ENCODE measurements at places on chromosomes 2 and 18.
A peak's percentile ranks its signal among the peaks of the same experiment; 100 is the strongest.

DNA sequence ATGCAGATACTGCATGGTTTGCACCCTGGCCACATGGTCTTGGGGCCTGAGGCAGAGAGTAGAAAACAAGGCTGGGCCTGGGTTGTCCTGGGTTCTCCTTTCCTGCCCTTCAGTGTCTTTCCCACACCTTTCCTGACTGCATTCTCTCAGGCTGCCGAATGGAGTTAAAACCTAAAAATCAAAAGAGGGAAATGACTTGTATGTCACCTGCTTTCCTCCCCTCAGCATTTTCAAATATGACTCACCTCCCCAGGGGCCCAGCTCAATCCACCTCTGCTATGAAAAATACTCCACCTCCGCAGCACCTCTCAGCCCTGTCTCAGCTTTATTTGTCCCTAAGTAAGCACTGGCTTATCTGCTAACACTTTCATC is 457.8 kb upstream of the MEX3C start:
- no peak for DNase-seq

- DNase-seq, result no peak
These were observed 548.8 kb upstream of the ZNF804A start for GRCh38 chr2:184049566-184049965.

DNA sequence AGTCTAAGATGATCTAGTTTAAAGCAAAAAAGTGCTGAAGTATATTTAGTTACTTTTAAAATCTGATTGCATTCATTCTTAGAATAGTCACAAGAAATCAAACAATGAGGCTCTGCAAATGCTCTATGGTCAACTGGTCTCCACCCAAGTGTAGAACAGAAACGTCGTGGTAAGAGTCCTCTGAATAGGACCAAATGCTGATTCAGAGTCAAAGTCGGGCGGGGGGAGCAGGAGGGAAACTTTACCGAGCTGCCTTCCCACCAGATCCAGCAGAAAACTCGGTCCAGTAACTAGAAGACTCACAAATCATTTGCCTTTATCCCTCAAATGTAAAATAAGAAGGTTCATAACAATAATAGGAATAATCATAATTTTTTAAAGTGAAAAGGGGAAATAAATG is 46.2 kb upstream of the PXDN start:
- DNase-seq, result no peak

DNA sequence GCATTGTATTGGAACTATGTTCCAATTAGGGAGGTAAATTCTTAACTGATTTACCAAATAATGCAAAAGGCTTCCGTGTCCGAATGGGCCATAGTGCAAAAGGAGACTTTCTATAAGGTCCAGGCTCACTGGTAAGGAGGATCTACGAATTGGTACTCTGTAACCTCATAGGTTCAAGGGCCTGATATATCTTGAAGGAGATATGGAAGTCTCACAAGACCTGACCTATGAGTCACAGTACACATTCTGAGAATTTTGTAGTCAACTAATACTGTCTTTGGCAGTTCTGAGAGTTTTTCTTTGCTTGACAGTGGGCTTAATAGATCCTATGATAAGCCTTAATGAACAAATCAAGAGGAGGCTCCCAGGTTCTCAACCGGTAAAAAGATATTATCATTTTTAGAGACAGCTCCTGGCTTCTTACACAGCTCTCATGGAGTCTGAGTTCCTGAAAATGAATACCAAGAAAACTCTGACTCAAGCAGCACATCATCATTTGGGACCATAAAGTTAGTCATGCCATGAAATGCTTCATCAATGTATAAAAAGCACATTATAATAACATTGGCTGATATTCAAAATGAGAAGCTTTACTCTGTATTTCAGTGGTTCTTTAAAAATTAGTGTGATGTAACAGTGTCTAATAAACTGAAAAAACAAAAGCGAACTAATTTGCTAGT is 1275.2 kb upstream of the CRIM1 start:
- DNase-seq, result no peak

GRCh38 chr2:135546436-135546835 is 15.2 kb downstream of the R3HDM1 start:
- no peak for DNase-seq

DNA sequence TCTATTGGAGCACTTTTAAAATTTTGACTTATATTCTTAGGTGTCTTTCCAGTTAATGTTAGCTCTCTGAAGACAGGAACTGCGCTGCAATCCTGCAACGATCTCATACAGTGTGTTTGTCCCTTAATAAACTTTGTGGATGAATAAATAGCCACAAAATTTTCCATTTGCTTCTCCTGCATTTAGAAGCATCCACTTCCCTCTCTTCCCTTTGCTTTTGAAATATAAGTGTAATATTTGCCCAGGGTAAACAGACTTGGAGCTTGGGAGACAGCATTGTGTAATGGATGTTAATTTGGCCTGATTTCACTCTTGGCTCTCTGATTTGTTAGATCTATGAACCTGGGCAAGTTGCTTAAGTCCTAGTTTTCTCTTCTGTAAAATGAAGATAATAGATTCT is 58.2 kb upstream of the CD28 start:
- DNase-seq, result no peak

GRCh38 chr2:1864301-1864980 is 120.1 kb upstream of the PXDN start:
- no peak for DNase-seq

GRCh38 chr2:9973690-9974089 is 22.2 kb downstream of the GRHL1 start:
- DNase-seq, result no peak

DNA sequence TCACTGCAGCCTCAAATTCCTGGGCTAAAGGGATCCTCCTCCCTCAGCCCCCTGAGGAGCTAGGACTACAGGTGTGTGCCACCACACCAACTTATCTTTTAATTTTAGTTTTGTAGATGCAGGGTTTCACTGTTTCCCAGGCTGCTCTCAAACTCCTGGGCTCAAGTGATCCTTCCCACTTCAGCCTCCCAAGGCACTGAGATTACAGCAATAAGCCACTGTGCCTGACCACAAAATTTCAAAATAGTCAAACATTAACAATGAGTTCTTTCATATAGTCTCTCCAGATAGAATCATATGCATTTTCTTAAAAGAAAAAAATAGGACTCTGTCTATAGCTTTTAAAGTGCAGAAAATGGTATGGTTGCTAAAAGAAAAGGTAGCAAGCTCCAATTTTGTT is 24.9 kb upstream of the PID1 start:
- DNase-seq, result no peak

DNA sequence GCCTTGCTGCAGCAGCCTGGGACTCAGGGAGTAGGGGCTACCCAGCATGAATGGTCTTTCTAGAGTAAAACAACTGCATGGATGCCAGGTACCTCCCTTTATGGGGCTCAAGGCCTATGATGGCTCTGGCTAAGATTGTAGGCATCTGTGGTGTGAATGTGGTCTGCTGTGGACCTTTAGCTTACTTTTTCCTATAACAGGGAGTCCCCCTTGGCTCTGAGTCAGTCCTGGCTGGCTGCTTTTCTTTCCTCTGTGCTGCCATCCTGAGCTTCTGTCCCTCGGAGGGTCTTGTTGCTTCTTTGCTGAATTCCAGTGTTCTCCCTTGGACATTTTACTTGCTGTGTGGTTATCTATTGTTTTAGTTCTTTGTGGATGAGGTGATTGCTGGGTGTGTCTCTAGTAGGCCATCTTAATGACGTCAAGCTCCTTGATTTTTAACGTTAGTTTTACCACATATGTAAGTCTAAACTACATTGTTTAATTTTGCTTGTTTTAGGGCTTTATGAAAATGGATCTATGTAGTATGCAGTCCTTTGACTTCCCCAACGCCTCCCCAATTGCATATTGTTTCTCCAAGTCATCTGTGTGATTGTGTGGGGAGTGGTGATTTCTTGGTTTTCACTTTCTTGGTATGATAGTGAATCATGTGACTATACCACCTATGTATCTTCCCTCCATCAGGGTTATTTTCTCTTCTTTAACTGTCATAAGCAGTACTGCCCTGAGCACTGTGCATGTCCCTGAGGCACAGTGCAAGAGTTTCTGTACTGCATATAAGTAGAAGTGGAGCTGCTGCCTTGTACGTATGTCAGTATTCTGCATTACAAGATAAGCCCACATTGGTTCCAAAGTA is 92.4 kb downstream of the NCK2 start:
- DNase-seq, result no peak

GRCh38 chr2:207528980-207529329 is 807 bp upstream of the CREB1 start:
- DNase-seq, result peak; percentile 85

GRCh38 chr2:120108049-120108448 is 95.2 kb downstream of the EPB41L5 start:
- DNase-seq, result no peak

DNA sequence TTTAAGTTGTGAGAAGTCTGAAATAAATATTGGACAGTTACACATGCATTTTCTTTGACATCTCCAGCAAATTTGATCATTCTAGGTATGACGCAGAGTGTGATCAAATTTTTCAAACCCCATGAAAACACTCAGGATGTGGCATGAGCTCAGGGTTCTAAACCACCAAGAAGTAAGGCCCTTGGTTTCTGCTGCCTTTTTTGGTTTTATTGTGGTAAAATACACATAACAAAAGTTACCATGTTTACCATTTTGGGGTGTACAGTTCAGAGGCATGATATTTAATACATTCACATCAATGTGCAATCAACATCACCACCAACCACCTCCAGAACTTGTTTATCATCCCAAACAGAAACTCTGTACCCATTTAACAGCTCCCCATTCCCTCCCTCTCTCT is 64.3 kb upstream of the TTN start:
- no peak for DNase-seq

GRCh38 chr18:45081566-45082181 is 401.0 kb downstream of the SETBP1 start:
- no peak for DNase-seq

DNA sequence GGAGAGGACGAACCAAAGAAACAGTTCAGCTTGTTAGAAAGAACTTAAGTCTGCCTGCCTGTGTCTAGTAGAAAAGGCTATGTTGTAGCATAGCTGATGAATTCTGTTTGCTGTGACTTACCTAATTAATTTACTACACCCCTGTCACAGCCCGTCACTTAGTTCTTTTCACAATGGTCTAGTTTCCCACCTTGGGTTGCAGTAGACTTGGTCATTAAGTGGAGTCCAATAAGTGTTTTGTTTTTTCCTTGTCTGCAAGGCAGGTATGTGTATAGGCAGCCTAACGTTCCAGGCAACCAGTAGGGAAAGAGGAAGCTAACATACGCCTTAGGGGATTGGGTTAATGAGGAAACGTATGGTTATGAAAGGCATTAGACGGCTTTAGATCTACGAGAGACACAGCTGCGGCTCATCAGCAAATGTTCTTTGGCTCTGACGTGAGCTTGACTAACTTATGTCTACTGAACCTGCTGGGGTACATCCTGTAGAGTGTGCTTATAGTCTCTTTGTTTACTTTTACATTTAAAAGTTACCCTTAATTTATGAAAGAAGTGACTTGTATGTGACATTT is 180.1 kb downstream of the PRPF40A start:
- no peak for DNase-seq

DNA sequence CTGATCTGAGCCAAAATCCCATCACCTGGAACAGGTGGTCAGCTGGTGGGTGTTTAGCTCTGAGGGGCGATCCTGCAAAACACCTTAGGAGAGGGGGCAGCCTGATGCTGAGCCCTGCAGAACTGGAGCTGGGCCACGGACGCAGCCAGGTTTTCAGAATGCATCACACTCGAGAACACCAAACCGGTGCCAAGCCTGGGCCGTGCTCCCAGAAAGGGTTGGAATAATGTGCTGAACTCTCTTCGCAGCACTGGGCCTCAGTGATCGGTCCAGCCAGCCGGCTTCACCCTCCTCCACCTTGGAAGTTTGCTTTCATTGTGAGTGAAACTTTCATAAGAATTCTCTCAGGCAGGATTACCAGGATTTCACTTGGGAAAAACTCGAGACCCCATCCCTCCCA is 56.5 kb upstream of the TTC39C start:
- DNase-seq, result no peak

DNA sequence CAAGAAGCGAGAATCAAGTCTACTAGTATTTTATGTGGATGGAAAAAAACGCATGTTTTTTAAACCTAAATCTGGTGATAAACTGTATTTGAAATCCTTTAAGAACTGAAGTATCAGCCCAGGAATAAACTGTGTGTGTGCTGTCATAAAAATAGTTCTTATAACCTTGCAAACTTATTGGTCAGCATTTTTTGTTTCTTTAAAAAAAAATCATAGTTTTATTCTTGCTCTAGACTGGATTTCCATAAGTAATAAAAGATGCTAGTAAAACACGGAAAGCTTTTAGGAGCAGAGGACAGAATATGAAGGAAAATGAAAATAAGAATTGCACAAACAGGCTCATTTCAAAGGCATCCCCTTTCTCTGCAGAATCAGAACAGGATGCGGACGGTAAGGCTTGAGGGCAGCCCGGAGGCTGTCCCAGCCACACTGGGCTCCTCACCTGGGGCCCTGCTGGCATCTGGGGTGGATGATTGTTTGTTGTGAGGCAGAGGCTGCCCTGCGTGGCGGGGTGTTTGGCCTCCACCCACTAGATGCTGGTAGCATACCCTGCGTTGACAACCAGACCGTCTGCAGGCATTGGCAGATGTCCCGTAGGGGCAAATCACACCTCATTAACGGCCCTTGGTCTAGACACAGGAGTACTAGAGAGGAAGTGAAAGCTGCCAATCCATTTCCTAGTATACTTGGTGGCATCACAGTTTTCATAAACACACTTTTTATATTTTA is 52.5 kb downstream of the MBP start:
- peak; percentile 66 for DNase-seq

DNA sequence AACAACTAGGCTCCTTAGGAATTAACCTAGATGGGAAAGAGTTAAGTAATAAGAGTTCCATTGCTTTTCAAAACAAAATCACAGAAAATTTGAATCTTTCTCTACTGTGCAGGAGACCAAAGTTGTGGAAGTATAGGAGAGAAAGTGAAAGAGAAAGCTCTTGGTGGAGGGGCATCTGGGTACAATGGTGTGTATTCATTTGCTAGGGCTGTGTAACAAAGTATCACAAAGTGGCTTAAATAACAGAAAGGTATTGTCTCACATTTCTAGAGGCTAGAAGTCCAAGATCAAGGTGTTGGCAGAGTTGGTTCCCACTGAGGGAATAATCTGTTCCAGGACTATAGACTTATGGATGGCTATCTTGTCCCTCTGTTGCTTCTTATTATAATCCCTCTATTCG is 50.5 kb upstream of the GORASP2 start:
- DNase-seq, result peak; percentile 11

GRCh38 chr2:74081030-74081762 is 66.5 kb downstream of the BOLA3 start:
- no peak for DNase-seq

GRCh38 chr2:196592331-196592910 is 47.1 kb upstream of the CCDC150 start:
- no peak for DNase-seq

- no peak for DNase-seq
These were observed 401.8 kb downstream of the KCNJ3 start for GRCh38 chr2:155100261-155100660.

GRCh38 chr2:150020221-150020620 is 432.6 kb upstream of the MMADHC start:
- no peak for DNase-seq

All from CD4-positive, alpha-beta T cell treated with Interleukin-12 subunit alpha and Interleukin-12 subunit beta, for 1 hour (primary cell).